ENCODE measurements at places on chromosomes 13 and 19. TPM values are rescaled to one million over a fixed set of nuclear protein-coding genes. Genes with fewer than 3 reads are reported as not detected.

IZUMO4 gene
- total RNA-seq: 29.7 TPM

ZNF528 gene
- total RNA-seq: 6.7 TPM

ZSCAN4 gene
- total RNA-seq: not detected

DCT gene
- total RNA-seq: 0.14 TPM

RDH8 gene
- total RNA-seq: not detected

PNMA8B gene
- 0.06 TPM for total RNA-seq

HSD17B14 gene
- 1.3 TPM for total RNA-seq

FARP1 gene
- 0.58 TPM for total RNA-seq

LENG9 gene
- 5.8 TPM for total RNA-seq

ZNF541 gene
- total RNA-seq: 0.57 TPM

TSHZ3 gene
- total RNA-seq: 2.9 TPM

FFAR1 gene
- total RNA-seq: 0.23 TPM

WASF3 gene
- total RNA-seq: 0.11 TPM

RFPL4A gene
- total RNA-seq: not detected

FCER2 gene
- 0.57 TPM for total RNA-seq

MBD3L3 gene
- not detected for total RNA-seq

SMIM44 gene
- total RNA-seq: not detected

ZNF808 gene
- total RNA-seq: 32.7 TPM

MAB21L1 gene
- not detected for total RNA-seq

TGFBR3L gene
- total RNA-seq: 5.8 TPM

TEAD2 gene
- total RNA-seq: 0.32 TPM
